ENCODE measurements at places on chromosomes 2 and 18. TPM values are rescaled to one million over a fixed set of nuclear protein-coding genes. Genes with fewer than 3 reads are reported as not detected.

The NDUFV2 gene
- 521 TPM for total RNA-seq

The DQX1 gene
- total RNA-seq, result not detected

The TTC27 gene
- 8.4 TPM for total RNA-seq

DNA sequence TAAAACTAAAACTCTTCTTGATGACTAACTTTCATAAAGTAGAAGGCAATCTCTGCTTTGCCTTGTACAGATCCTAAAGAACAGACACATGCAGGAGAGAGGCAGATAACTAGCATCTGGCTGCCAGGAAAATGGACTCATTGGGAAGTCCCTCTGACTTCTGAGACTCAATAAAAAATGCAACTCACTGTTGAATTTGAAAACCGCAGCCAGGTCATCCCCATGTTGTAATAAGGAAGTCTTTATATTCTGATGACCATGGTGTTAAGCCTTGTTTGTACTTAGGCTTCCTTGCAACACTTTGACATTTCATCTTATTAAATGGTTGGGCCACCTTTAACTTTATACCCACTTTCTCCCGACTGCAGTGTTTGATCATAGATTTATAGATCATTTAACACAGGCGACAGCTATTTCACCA lies 375.1 kb upstream of the KCNH7 start:
- DNase-seq, result no peak

- no peak for DNase-seq
Measured at GRCh38 chr2:106105151-106105922, 88.8 kb downstream of the UXS1 start.

GRCh38 chr2:176018708-176019107 lies 16.6 kb upstream of the LNPK start:
- no peak for DNase-seq

- DNase-seq, result peak; percentile 62
Measured at GRCh38 chr2:25041307-25041927, 459 bp upstream of the EFR3B start.

The SCG2 gene
- not detected for total RNA-seq

DNA sequence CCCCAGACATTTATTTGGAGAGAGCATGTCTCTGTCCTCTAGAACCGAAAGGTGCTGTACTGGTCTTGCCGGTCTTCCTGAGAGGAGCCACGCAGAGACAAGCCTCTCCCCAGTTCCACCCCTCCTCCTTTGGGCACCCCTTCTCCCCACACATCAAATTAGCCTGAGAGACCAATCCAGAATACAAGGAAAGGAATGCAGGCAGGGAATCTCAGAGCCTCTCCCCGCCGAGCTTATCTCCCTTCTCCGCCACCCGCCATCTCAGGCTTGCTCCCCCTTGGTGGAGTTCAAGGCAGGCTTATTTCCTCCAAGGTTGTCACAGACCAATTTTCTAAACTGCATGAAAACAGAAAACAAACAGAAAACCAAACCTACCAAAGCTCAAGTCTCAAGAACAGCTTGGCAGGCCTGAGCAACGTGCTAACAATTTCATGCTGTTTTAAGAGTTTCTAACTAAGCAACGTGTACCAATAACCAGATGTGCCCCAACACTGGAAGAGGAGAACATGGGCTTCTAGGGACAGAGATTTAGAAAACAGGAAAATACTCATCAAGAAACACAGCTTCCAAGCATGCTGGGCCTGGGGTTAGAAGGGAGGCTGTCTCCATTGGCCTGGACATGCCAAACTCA lies 124.5 kb upstream of the PKDCC start:
- DNase-seq, result peak; percentile 32

DNA sequence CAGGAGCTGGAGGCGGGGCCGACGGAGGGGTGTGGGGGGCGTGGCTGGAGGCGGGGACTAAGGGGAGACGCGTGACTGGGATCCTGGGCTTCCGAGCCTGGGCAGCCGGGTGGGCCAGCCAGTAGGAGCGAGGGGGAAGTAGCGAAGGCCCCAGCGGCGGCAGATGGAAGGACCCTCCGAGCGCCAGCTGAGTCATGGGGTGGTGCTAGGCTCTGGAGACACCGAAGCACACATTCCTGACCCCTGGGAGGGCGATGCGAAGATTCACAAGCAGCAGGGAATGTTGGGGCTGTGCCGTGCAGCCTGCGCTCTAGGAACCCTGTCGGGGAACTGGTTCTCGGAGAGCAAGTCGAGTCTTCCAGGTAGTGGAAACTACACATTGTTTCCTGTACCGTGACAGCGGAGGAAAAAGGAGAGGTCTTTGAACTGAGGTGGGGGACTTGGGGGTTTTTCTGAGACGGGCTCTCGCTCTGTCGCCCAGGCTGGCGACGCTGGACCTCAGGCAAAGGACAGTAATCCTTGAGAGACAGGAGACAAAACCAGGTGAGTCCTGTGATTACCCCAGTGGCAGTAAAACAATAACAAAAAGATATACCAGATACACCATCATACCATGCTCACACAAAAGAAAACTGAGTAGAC lies 650 bp upstream of the AFG3L2 start:
- no peak for DNase-seq

The RAB6C gene
- total RNA-seq, result 0.22 TPM

DNA sequence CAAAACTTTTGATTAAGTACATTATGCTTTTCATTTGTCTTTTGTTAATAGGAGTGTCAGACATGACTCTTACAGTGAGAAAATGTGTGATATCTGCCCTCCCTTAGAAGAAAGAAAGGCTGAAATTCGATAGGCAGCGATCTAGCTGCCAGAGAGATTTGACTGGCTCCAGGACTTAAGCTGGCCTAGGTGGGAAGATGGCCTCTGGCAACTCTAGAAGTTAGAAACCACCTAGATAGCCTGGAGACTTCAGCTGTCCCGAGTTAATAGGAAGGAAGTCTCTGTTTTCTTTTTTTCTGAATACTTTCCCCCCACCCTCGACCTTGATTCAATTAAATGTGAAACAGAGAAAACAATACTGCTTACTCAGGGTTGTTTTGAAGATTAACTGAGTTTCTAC lies 1194.7 kb upstream of the CRIM1 start:
- DNase-seq, result no peak

DNA sequence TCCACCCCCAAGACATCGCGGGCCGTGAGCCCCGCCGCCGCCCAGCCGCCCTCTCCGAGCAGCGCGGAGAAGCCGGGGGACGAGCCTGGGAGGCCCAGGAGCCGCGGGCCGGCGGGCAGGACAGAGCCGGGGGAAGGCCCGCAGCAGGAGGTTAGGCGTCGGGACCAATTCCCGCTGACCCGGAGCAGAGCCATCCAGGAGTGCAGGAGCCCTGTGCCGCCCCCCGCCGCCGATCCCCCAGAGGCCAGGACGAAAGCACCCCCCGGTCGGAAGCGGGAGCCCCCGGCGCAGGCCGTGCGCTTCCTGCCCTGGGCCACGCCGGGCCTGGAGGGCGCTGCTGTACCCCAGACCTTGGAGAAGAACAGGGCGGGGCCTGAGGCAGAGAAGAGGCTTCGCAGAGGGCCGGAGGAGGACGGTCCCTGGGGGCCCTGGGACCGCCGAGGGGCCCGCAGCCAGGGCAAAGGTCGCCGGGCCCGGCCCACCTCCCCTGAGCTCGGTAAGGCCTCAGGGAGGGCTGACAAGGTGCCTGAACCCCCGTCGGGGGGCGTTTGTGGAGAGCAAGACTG lies 14.2 kb downstream of the SPEG start:
- peak; percentile 37 for DNase-seq

DNA sequence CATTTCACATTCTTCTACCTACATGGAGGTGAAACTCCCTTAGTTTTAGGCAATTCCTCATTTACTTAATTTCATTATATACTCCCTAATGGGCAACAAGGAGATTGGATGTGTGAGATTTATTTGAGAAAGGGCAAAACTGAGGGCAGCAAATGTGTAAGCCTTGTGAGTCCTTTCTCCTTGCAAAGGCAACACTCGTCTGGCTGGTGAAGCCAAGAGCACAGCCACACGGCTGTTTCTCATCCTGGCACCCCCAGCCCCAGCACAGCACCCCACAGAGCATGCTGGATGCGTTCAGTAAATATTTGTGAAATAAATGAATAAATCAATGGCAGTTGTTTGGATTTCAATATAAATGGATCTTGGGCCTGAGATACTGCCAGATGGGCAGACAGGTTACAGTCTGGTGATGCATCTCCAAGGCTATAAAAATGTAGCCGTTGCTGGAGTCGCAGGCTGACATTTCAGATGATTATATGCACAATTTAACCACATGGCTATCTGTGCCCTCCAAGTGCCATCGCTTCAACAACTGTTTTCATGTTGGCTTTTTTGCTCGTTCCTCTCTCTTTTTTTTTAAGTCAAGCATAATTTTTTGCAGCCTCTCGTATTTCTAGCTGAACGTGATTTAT lies 154.1 kb upstream of the REV1 start:
- no peak for DNase-seq

DNA sequence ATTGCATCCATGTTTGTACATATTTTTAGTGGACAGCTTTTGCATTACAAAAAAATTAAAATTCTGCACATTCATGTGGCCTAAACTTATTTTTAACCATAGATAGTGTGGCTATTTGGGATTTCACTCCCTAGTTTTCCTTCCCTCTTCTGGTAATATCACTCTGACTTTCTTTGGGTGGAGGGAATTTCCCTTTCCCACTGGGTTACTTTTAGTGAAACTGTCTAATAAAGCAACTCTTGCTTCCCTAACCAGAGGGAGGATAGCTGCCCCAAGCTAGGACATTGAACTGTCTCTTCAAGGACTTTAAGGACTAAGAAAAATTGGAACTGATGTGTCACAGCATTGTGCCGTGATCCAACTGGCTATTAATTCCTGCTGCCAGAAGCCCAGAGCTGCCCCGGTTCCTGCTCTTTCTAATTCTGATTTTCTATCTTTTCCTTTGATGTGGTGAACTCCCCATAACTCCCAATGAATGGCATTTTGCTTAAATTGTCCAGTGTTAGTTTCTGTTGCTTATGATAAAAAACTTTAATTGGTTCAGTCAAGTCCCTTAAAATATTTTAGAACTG lies 20.0 kb upstream of the EFR3B start:
- no peak for DNase-seq

DNA sequence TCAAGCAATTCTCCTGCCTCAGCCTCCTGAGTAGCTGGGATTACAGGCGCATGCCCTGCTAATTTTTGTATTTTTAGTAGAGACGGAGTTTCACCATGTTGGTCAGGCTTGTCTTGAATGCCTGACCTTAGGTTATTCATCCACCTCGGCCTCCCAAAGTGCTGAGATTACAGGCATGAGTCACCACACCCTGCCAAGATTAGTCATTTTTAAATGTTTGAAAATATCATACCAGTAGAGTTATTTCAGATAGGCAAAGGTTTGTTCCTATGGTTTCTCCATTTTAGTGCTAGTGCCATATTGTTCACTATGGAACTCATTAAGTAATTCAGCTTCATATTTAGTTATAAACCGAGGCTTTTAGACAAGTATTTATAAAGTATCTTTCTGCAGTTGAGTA lies 52.3 kb downstream of the HIBCH start:
- DNase-seq, result no peak

- DNase-seq, result no peak
Measured at GRCh38 chr18:55582325-55582724, 5.7 kb downstream of the TCF4 start.

The AMER3 gene
- not detected for total RNA-seq

The ASPRV1 gene
- 0.78 TPM for total RNA-seq

DNA sequence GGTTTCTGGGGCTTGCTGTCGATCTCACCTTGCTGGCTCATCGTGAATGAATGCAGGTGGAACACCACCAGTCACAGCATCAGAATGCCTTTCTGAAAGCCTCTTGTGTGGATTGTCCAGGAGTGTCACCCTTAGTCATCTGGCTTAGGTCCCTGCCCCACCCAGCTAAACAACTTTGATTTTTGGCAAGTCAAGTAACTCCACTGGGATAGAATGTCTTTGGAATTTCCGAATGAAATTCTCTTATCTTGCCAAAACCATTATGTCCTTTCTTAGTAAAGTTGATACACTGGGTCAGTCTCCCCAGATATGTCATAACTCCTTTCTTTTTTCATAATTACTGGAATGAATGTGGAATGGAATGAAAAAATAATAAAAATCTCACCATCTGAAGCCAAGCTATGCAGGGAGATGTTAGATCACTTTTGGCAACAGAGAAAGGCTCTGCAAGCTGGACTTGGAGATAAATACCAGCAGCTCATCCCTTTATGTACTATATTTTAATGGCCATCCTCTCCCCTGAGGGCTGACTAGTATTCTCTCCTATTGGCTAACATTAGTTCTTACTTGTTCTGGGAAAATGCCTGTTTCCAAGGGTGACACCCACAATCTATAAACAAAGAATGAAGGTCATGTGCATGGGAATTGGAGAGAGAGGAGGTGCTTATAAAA lies 35.4 kb downstream of the INSIG2 start:
- no peak for DNase-seq

The ALPP gene
- total RNA-seq, result not detected

GRCh38 chr2:37616677-37617005 lies 54.8 kb downstream of the CDC42EP3 start:
- no peak for DNase-seq

GRCh38 chr18:51437280-51438271 lies 240.1 kb upstream of the MEX3C start:
- DNase-seq, result no peak

The FZD7 gene
- 25.3 TPM for total RNA-seq

DNA sequence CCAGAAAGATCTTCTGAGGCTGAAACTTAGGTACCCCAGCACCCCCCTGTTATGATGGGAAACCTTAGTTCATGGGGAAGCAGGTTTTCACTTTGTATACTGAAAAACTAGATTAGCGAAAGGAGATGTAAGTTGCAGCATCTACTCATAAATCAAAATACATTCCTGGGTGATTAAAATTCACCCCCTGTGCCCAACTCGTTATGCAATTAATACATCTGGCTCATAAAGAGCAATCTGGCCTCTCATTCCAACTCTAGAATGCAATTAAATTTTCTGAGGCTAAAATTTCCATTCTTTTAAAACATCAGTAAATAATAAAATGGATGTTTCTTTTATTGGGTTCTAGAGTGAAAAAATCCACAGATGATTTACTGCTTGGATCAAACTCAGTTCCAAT lies 110.9 kb upstream of the BZW1 start:
- no peak for DNase-seq

DNA sequence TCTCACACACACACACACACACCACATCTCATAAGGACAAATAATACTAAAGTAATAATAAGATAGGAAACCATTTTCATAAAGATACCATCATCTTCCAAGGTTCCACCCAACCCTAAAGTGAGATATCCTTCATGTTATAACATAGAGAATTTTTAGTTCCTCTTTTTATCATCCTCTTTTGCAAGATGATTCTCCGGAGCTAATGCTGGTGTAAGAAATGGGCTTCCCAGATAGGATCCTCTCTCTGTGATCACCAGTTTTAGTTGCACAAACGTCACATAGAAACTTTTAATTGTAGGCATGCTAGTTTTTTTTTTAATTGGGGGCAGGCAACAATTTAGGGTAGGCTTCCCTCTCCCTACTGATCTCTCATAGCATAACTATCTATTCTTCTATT lies 49.6 kb downstream of the ARHGAP25 start:
- no peak for DNase-seq

DNA sequence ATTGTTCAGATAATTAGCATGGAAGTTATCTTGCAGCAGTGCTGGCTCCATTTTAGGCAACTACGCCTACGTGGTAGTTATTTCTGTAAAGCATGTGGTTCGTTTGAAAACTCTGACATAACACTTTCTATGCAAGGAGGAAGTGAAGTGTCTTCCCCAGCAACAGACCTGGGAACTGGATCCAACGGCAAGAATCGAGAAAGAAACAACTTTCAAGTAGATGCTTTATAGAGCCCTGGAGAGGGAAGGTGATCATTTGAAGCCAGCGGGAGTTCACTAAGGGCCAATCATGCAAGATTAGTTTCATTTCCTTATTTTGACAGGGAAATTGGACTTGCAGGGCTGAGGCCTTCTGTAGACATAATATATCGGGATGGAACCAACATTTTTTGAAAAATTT lies 218.3 kb downstream of the ACKR3 start:
- no peak for DNase-seq

Measured in Right ventricle myocardium superior (tissue), 1 donor.